BJ (cell line): ENCODE measurements at places on chromosomes 12 and 14. TPM values are rescaled to one million over a fixed set of nuclear protein-coding genes. Genes with fewer than 3 reads are reported as not detected.

ACACB gene
- 1.1 and 1.7 TPM in 2 replicates for polyA plus RNA-seq

VRTN gene
- polyA plus RNA-seq = not detected in 2 replicates

AQP2 gene
- polyA plus RNA-seq = not detected in 2 replicates

COCH gene
- polyA plus RNA-seq = 0.10 and 0.18 TPM in 2 replicates

TAS2R9 gene
- polyA plus RNA-seq = not detected in 2 replicates

SIX1 gene
- polyA plus RNA-seq = 3.2 and 6.1 TPM in 2 replicates
